ENCODE measurements at places on chromosomes 6 and 20. TPM values are rescaled to one million over a fixed set of nuclear protein-coding genes. Genes with fewer than 3 reads are reported as not detected.

The TRIM40 gene
- not detected for total RNA-seq

The MCCD1 gene
- total RNA-seq: not detected

The MYH7B gene
- not detected for total RNA-seq

The DLL1 gene
- total RNA-seq: 1.2 TPM

The SIRPD gene
- total RNA-seq: not detected

The TMEM14C gene
- 173 TPM for total RNA-seq

The OVOL2 gene
- total RNA-seq: not detected

The BCLAF1 gene
- 68.4 TPM for total RNA-seq

The MGME1 gene
- 11.5 TPM for total RNA-seq

The SAMD5 gene
- total RNA-seq: 1.00 TPM

The COL9A3 gene
- total RNA-seq: not detected

The AGER gene
- 0.59 TPM for total RNA-seq

The ADGRF4 gene
- not detected for total RNA-seq

The C6orf58 gene
- total RNA-seq: not detected

The TULP1 gene
- not detected for total RNA-seq

The HLA-DQB2 gene
- not detected for total RNA-seq
